Esophagus muscularis mucosa (tissue), 4 donors: ENCODE measurements at places on chromosomes 4 and X. TPM values are rescaled to one million over a fixed set of nuclear protein-coding genes. Genes with fewer than 3 reads are reported as not detected.

Gene RBM47
- 14.6 TPM for total RNA-seq

Gene HOPX
- 9.6 TPM for total RNA-seq

- DNase-seq, result no peak
- H3K36me3 ChIP-seq, result no peaks in the 10 kb centered on the region
- H3K4me3 ChIP-seq, result no peak overlapping the region
- no peak overlapping the region for H3K27ac ChIP-seq
- no peaks in the 10 kb centered on the region for H3K4me1 ChIP-seq
These were observed 21.8 kb downstream of the TLR2 start for GRCh38 chr4:153705743-153706468.

GRCh38 chr4:165864271-165864670, 8.8 kb upstream of the TLL1 start:
- H3K4me3 ChIP-seq, result no peak overlapping the region
- H3K27ac ChIP-seq, result no peak overlapping the region
- DNase-seq, result no peak
- H3K36me3 ChIP-seq, result no peaks in the 10 kb centered on the region
- H3K4me1 ChIP-seq, result no peaks in the 10 kb centered on the region

Gene RHOXF2B
- not detected for total RNA-seq

Gene NPY1R
- 1.2 TPM for total RNA-seq

DNA sequence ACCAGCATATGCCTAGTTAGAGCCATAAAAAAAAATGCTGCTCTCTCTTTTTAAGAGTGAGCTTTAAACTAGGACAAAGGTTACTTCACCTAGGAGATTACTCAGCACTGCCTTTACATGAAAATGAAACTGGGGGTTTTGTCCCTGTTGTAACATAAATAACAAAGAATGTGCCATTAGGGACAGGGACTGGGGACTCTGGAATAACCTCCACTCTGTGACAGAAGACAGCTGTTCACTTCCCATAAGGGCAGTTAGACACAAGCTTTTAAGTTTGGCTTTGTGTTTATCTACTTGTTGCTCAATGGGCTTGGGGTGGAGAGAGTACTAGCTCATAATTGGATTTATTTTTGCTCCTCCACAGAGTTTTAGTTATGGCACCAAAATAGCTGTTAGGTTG, 11.9 kb downstream of the ENPEP start:
- H3K27me3 ChIP-seq, result no peaks in the 10 kb centered on the region
- H3K4me3 ChIP-seq, result no peak overlapping the region
- H3K36me3 ChIP-seq, result no peaks in the 10 kb centered on the region
- DNase-seq, result no peak
- no peak overlapping the region for H3K27ac ChIP-seq

DNA sequence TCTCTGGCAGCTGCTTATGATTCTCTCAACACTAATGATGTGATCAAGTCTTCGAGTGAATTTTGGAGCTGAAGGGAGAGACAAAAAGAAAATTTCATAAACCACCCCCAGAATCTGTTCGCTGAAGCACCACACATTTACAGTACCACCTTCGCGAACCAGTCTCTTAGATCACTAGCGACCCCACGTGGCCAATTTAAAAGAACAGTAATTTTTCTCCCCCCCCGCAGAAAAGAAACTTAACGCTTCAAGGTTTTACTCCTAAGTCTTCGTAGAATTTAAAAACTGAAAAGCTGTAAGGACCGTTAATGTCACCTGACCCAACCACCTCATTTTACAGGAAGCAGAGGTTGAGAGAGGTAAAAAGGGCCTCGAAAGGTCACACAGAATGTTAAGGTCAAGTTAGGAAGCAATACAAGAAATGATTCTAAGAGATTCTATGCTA, 187.5 kb downstream of the QDPR start:
- H3K27ac ChIP-seq, result no peak overlapping the region
- no peak overlapping the region for H3K4me3 ChIP-seq
- H3K27me3 ChIP-seq, result no peaks in the 10 kb centered on the region
- H3K36me3 ChIP-seq, result no peaks in the 10 kb centered on the region
- H3K4me1 ChIP-seq, result peaks cover 15% of the 10 kb centered on the region

Gene HTN1
- total RNA-seq, result not detected

- H3K4me3 ChIP-seq, result peak overlapping the region; percentile 76
- no peak overlapping the region for H3K27ac ChIP-seq
- no peaks in the 10 kb centered on the region for H3K36me3 ChIP-seq
- peaks cover 23% of the 10 kb centered on the region for H3K4me1 ChIP-seq
These were observed 1.4 kb downstream of the PCGF3 start for GRCh38 chr4:706834-707598.

GRCh38 chr4:2930758-2931511, 32.3 kb downstream of the NOP14 start:
- peaks cover 61% of the 10 kb centered on the region for H3K36me3 ChIP-seq
- no peaks in the 10 kb centered on the region for H3K27me3 ChIP-seq
- H3K27ac ChIP-seq, result peak overlapping the region; percentile 94
- peaks cover 42% of the 10 kb centered on the region for H3K4me1 ChIP-seq

Gene ITM2A
- 62.8 TPM for total RNA-seq

DNA sequence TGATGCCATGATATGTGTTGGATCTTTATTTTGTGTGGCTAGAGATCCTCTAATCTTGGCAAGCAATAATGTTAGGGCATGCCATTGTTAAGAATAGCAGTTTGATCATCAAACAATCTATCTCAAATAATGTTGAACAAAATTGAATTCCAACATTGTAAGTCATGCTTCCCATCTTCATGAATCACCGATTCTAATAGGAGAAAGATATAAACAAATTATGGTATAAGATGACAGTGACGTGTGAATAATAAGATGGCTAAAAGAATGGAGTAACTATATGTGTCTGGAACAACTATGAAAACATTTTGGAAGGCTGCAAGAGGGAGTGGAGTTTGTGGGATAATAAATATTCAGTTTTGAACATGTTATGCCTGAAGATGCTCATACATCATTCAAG, 208.4 kb downstream of the DTHD1 start:
- H3K36me3 ChIP-seq, result no peaks in the 10 kb centered on the region
- no peak overlapping the region for H3K27ac ChIP-seq
- H3K27me3 ChIP-seq, result no peaks in the 10 kb centered on the region
- H3K4me1 ChIP-seq, result no peaks in the 10 kb centered on the region
- DNase-seq, result no peak

GRCh38 chr4:37516057-37516775, 170.0 kb downstream of the RELL1 start:
- no peak for DNase-seq
- H3K27ac ChIP-seq, result no peak overlapping the region
- no peaks in the 10 kb centered on the region for H3K36me3 ChIP-seq
- no peak overlapping the region for H3K4me3 ChIP-seq

Gene EPGN
- total RNA-seq, result not detected

DNA sequence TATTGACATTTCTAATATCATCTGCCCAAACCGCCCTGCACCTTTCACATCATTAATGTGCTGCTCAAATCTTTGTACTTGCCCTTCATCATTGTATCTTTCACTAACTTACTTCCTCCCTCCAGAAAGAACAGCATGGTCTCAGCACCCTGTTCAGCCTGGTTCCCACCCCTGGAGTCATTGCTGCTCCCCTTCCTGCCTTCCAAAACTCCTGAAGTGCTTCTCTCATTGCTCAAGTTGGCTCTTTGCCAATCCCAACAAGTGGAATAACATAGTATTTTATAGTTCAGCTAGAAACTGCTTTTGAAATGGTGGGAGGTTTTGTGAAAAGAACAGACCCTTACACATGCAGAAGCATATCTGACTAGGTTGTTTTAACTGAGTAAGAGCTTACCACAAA, 14.0 kb upstream of the TTC29 start:
- no peaks in the 10 kb centered on the region for H3K4me1 ChIP-seq
- no peak for DNase-seq
- no peak overlapping the region for H3K27ac ChIP-seq
- no peak overlapping the region for H3K4me3 ChIP-seq
- H3K27me3 ChIP-seq, result peaks cover 4% of the 10 kb centered on the region

Gene FGFBP2
- 6.7 TPM for total RNA-seq

- H3K27ac ChIP-seq, result no peak overlapping the region
- H3K4me1 ChIP-seq, result no peaks in the 10 kb centered on the region
- no peak for DNase-seq
- no peak overlapping the region for H3K4me3 ChIP-seq
These were observed 10.9 kb downstream of the PPP2R2C start for GRCh38 chr4:6461301-6462165.

Gene HMGN5
- 2.9 TPM for total RNA-seq

DNA sequence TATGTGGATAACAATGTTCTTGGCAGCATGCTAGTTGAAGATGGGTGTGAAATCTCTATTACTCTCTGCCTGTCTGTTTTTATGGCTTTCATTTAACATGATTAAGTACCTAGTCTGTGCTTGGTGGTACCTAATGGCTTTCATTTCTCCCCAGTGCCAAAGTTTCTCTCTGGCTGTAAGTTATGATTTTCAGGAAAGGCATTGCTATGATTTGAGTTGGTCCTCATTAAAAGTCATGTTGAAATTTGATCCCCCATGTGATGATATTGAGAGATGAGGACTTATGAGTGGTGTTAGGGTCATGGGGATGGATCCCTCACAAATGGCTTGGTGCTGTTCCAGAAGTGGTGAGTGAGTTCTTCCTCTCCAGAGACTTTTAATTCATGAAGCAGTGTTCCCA, 162.4 kb upstream of the IL15 start:
- no peak overlapping the region for H3K27ac ChIP-seq
- DNase-seq, result no peak
- H3K36me3 ChIP-seq, result no peaks in the 10 kb centered on the region
- no peaks in the 10 kb centered on the region for H3K27me3 ChIP-seq
- H3K4me3 ChIP-seq, result no peak overlapping the region

Gene RBM3
- total RNA-seq, result 133 TPM

Gene ZFP42
- not detected for total RNA-seq

- no peak for DNase-seq
- H3K27me3 ChIP-seq, result peaks cover 28% of the 10 kb centered on the region
- H3K4me1 ChIP-seq, result peaks cover 17% of the 10 kb centered on the region
- peak within 1 kb of the TSS; percentile 39 for H3K4me3 ChIP-seq
These were observed at the start of gene NRK for GRCh38 chrX:105822138-105823091. Gene NRK (plus strand): TSS chrX:105822539. CDS start chrX:105822846, 307 bp downstream.

GRCh38 chrX:69424161-69424560, 80.0 kb upstream of the NALF2 start:
- no peaks in the 10 kb centered on the region for H3K4me1 ChIP-seq
- H3K27ac ChIP-seq, result no peak overlapping the region
- DNase-seq, result no peak
- no peak overlapping the region for H3K4me3 ChIP-seq

DNA sequence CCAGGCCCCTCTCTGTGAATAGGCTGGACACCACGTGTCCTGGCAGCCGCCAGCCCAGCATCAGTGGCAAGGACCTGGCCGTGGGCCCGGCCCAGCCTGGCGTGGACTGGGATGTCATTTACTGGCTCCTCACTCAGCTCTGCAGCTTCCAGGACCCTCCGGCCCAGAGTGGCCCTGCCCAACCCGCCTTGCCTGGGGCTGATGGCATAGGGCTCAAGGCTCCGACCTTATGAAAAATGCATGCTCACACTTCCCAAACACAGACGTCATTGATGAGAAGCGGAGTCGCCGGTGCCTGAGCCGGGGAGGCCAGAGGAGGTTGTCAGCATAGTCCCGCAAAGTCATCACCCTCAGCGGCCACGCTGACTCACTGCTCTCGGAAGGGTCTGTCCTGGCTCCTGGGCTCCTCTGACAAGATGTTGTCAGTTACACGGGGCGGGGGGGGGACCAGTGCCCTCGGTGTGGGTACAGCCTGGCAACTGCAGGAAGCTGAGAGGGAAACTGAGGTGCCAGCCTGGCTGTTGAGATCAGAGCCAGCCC, 14.3 kb downstream of the CFAP99 start:
- no peaks in the 10 kb centered on the region for H3K36me3 ChIP-seq
- H3K4me3 ChIP-seq, result no peak overlapping the region
- no peak for DNase-seq
- H3K27ac ChIP-seq, result no peak overlapping the region
- no peaks in the 10 kb centered on the region for H3K27me3 ChIP-seq

GRCh38 chrX:72176981-72177380, 4.6 kb upstream of the PIN4 start:
- H3K4me3 ChIP-seq, result no peak overlapping the region
- no peak overlapping the region for H3K27ac ChIP-seq
- H3K36me3 ChIP-seq, result no peaks in the 10 kb centered on the region
- no peaks in the 10 kb centered on the region for H3K27me3 ChIP-seq
- no peaks in the 10 kb centered on the region for H3K4me1 ChIP-seq
- no peak for DNase-seq

Gene VSIG4
- 164 TPM for total RNA-seq

DNA sequence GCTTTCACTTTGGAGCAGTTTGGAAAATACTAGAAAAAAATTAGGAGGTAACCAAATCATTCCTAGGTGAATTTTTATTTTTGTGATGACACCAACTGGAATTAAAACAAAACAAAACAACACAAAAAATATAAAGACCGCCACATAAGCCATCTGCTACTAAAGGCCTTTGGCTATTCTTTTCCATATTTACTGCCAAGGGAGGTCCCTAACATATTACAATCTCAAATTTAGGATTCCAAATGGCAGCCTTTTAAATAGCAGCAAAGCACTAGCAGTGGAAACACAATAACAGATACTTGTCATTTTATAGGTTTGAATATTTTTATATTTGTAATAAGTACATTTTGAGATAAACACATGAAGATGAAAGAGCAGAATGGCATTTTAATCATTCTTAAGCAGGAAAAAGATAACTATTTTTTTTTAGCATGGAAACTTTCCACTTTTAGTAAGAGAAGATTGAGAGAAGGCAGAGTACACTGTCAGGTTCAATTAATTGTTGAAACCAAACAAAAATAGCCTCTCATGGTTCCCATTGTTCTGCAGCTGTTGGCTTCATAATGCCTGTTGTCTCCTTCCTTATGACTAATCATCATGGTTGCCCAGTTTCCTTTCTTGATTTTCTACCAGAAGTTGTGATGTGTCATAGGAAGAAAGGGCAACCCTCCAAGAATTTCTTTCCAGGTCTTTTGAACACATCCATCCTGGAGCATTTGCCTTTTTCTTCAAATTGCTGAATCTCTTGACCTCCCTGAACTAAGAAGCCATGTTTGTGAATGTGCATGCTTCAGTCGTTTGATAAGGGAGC, 219.0 kb upstream of the EMCN start:
- H3K27ac ChIP-seq, result peak overlapping the region; percentile 30
- H3K4me1 ChIP-seq, result peaks cover 26% of the 10 kb centered on the region
- H3K4me3 ChIP-seq, result no peak overlapping the region
- no peaks in the 10 kb centered on the region for H3K27me3 ChIP-seq
- H3K36me3 ChIP-seq, result no peaks in the 10 kb centered on the region

Gene PLS3
- total RNA-seq, result 76.8 TPM
